ENCODE measurements at places on chromosomes 1 and 21.
A peak's percentile ranks its signal among the peaks of the same experiment; 100 is the strongest.

DNA sequence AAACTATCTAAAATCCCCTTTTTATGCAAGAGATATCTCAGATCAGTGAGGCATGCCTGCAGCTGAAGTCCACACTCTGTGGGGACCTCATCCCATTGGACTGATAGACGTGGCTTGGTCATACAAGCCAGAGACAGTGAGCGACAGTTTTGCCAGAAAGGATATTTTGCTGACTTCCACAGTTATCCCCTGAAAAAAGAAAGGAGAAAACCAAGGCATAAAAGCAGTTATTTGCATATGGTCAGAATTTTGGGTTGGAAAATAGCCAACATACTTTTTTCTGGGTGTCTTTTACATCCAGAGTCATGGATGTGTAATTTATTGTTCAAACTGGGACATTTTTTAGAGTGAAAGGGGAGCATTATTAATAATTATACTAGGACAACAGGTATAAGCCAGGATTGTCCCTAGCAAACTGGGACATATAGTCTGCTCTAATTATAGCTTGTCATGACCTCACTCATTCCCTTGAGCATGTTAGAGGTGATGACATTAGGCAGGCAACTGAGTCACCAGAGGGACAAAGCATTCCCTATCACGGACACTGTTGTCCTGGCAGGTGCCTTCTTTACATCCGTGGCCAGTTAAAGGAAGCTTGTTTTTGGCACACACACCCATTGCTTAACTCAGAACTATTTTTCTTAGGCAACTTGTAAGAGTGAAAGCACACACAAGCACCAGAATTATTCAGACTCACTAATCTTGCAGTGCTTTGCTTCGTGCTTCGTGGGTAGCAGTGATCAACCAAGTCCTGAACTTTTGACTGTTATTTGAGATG, 65.5 kb downstream of the PRRX1 start:
- no peak for DNase-seq

GRCh38 chr1:67833602-67833940, 304 bp upstream of the GNG12 start:
- no peak for DNase-seq

DNA sequence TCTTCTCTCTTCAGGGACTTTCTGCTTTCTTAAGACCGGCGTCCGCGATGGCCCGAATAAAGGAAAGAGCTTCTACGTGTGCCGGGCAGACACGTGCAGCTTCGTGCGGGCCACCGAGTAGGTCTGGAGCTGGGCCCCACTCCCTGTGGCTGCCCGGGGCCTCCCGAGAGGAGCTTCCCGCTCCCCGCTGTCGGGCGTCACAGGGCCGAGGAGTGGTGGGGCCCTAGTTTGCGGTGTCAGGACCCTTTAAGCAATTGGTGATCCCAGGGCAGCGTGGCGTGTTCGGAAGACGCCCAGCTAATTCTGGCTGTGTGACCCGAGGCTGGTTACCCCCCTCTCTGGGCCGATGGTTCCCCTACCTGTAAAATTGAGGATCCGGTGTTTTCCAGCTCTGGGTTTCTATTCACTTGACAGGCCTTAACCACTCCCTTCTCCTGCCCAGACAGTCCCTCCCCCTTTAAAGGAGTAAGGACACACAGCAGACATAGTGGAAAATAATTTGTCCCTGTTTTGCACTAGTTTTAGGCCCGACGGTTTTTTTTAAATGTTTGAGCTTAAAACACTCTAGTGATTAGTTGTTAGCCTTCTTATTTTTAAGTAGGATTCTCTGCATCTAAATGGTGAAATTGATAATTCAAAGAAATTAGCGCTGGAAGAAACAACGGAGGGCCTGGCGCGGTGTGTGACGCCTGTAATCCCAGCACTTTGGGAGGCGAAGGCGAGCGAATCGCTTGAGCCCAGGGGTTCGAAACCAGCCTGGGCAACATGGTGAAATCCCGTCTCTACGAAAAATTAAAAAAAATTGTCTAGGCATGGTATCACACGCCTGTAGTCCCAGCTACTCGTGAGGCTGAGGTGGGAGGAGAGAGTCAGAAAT, 553 bp downstream of the TTF2 start:
- peak; percentile 27 for DNase-seq

GRCh38 chr1:108585313-108585712, 25.4 kb downstream of the EEIG2 start:
- no peak for DNase-seq

- no peak for DNase-seq
Measured at GRCh38 chr1:21383785-21384401, 56.0 kb upstream of the NBPF3 start.

GRCh38 chr1:94669198-94669597, 127.6 kb upstream of the F3 start:
- DNase-seq, result no peak

DNA sequence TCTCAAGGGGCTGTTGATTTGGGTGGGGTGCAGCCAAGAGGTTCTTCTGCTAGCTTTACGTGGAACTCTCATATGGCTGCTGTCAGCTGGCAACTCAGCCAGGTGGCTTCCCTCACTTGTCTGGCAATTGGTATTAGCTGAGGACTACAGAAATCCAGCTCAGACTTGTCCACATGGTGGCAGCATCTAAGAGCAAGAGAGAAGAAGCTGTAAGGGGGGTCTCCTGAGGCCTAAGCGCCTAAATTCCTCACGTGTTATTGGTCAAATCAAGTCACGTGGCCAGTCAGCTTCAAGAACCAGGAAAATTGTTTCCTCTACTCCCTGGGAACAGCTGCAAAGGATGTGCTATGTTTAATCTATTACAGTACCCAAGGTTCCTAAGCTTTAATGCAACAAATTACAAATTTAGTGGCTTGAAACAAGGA, 4.2 kb upstream of the DYRK3 start:
- DNase-seq, result no peak

DNA sequence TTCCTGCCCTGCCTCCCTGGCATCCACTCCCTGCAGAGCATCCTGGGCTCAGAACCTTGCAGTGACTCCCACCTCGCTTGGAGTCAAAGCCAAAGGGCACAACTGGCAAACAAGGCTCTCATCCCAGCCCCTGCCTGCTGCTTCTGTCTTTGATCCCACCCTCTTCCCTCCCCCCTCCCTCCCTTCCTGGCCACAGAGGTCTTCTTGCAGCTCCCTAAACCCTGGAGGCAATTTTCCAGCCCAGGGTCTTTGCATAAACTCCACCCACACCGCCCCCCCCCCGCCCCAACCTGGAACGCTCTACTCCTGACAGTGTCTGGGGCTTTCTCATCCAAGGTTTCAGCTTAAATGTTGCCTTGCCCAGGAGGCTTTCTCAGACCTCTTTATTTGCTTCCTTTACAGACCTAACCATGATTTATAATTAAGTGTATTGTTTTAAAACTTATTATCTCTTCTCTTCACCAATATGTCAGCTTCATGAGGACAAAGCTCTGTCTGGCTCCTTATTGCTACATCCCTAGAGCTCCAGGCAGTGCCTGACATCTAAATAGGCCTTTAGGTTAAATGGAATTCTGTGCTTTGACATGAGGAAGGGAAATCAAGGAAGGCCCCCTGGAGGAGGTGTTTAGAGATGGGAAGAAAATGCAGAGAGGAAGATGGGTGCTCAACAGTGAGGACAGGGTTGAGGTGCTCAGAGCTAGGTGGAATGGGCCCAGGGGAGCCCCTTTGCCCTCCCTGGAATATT, 37.7 kb upstream of the PADI1 start:
- DNase-seq, result no peak

- DNase-seq, result no peak
Measured at GRCh38 chr1:71561206-71561605, 480.4 kb upstream of the ZRANB2 start.

GRCh38 chr1:43204394-43204793, 32.3 kb downstream of the CFAP57 start:
- DNase-seq, result no peak

GRCh38 chr1:58786184-58786926, 2.5 kb upstream of the JUN start:
- DNase-seq, result no peak

- DNase-seq, result no peak
Measured at GRCh38 chr1:29991815-29992214, 731.6 kb downstream of the MATN1 start.

DNA sequence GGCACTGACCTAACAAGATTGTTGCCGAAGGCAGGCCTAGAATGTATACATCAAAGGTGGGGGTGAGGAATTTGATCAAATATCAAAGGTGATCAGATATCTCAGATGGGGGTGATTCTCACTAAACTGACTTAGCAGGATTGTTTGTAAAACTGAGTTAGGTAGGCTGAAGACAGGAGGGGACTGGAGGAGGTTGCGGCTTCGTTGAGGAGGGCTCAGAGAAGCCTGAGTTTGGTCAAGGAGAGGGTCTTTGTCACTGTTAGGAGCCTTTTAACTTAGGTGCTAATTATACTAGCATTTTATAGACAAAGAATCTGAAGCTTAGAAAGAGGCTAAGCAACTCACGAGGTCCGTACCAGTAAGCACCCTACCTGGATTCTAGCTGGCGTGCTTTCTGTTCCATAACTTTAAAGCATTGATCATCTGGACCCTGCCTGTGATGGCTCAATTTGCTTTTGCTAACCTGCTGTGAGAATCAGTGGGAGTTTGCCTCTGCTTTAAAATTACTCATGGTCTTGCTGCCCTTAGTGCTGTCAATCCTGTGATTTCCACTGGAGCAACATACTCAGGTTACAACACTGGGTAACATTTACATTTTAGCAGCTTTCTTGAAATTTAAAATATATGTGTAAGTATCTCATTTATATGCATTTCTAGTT, 49.8 kb downstream of the ITSN1 start:
- DNase-seq, result no peak

DNA sequence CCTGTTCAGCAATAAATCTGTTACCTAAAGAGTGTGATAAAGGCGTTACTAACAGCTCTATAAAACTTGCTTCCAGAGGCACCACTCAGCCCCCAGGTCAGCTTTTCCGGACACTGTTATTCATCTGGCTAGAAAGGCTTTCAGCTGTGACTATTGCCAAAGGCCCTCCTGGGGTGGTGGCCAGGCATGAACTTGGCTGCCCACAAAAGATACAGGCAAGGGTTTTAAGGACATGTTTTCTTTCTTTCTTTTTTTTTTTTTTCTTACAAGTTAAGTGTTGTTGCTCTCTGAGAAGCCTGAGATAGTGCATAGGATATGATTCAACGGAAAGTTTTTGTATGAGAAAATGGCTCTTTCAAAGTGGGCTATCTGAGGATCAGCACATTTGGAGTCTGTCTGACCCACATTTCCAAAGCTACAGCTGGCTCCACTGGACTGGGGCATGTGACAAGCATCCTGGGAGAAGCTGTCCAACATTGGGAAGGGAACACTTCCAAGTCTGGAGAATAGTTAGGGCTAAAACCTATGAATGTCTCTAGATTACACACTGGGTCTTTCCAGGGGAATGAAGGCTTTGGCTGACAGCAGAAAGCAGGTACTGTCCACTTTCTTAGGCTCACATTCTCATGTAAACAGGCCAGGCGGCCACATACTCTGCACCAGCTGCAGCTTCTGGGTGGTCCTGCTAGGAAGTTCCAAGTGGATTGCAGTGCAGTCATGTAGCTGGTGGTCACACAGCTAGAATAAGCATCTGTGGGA, 639.7 kb downstream of the LMO4 start:
- no peak for DNase-seq

DNA sequence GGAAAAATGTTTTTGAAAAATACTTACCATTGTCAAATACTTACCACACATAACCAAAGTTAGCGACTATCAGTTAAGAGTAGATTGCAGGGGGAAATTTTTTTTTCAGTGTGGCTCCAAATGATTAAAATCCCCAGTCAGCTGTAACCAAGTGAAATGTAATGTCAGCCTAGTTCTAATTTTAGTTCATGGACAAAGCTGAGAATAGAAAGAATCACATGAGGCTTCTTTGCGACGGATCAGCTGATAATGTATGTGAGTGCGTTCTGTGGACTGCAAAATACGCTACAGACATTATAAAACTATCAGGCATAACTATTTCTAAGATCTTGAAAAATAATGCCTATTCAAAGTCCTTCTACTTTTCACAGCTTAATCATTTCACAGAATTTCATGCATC, at the start of gene LRRC39:
Gene LRRC39 (minus strand): TSS at position 166 of the 400 bp plus-strand sequence. CDS start 9,740 bp downstream, outside the sequence.
- DNase-seq, result no peak

DNA sequence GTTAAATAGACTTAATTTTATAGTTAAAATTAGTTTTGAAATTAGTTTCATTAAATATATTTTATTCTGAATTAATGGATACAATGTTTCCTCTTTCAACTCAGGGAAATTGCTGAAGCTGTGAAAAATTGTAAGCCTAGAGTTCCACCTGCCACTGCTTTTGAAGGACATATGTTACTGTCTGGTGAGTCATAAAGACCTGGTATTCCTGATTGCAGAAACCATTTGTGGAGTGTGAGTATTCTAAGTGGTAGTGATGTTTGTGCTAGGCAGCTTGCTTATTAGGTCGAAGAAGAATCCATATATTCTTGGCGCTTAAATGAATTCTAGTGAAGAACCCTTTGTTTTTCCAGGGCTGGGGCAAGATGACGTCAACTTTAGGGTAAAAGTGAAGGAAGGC, 34.0 kb downstream of the MTR start:
- no peak for DNase-seq

DNA sequence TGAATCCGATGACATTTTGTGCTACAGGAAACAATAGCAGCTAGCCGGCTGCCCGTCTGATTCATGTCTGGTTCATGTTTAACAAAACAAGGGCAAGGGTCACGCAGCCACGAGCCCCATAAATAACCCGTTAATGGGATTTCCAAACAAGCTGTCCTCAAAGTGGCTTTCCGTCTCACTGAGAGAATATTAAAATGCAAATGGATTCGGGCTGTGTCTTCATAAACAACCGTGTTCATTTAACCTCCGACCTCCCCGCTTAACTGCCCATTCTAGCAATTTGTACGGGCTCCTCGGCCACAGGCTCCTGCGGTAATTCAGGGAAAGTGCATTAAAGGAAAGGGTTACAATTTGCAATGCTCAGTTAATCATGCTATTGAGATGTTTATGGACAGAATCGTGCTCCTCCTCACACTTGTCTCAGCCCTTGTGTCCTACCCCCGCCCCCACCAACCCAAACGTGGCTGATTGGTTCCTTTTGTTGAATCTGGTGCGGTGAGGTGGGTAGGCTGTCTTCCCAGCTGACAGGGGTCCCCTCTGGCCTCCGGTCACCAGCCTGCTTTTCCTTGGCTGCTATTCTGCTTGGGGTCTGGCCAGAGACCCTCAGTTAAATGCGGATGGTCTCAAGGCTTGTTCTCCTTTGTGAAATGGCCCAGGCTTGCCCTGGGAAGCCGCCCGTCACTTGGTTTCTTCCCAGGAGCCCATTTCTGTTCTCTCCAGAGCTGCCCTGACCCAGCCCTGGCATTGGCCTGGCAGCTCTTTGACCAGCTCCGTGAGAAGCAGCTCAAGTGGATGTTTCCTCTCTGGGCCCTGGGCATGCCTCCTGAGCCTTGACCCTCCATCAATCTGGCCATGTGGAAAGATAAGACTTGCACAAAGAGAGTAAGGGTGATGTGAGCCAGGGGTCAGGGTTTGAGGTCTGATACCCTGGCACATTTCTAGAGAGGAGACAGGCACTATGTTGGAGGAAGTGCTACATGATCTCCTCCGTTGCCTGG, 200.7 kb upstream of the POU3F1 start:
- DNase-seq, result no peak

GRCh38 chr1:70874063-70874462, 173.6 kb downstream of the PTGER3 start:
- no peak for DNase-seq

GRCh38 chr1:47934243-47934805, 62.9 kb downstream of the TRABD2B start:
- no peak for DNase-seq
